ENCODE measurements at places on chromosomes 2 and 18.

- peak; percentile 92 for DNase-seq
Measured at GRCh38 chr2:42047488-42048298, at the start of gene PKDCC. Gene PKDCC, plus strand, starts transcription at chr2:42048021. Its CDS starts 179 bp downstream, at chr2:42048200.

DNA sequence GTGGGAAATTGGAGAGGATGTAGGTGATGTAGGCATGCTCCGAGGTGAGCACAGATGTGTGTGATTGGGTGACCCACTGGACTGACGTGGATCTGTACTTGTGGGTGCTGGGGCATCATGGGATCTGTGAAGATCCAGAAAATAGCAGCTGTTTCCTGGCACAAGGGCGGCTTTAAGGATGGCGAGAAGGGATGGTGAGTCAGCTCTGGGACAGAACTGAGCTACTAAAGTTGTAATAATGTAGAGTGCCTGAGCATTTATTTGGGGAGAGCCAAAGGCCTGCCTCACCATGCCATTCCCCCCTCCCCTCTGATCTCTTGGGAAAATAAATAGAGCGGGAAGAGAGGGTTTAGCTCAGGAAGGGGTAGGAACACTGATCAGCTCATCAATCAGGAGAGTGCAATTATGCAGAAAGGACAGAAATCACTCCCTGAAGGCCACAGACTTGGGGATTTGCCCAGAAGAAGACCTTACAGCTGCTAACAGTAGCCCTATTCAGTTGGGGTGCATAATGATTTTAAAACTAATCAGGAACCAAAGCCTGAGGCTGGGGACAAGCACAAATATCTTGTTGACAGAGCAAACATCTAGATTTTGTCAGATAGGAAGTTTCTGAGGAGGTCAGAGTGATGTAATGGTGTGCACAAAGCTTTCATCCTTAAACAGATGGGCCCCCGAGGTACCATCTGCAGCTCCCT, 30.3 kb downstream of the TANC1 start:
- DNase-seq: no peak

DNA sequence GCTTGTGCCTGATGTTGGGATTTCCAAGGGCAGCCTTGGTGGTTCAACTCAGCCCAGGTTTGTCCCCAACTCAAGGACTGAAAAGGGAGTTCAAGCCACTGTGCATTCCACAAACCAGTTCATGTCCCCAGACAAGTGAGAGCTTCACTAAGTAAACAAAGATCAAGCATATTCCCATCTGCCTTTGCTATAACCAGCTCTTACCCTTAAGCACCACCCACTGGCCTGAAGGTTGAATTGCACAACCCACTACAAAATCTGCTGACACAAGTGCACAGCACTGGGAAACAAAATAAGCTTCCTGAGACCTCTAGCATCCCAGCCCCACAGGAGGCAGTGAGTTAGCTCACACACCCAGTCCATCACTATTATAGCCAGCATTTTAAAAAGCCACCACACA, 516.7 kb downstream of the NR4A2 start:
- peak; percentile 58 for DNase-seq

DNA sequence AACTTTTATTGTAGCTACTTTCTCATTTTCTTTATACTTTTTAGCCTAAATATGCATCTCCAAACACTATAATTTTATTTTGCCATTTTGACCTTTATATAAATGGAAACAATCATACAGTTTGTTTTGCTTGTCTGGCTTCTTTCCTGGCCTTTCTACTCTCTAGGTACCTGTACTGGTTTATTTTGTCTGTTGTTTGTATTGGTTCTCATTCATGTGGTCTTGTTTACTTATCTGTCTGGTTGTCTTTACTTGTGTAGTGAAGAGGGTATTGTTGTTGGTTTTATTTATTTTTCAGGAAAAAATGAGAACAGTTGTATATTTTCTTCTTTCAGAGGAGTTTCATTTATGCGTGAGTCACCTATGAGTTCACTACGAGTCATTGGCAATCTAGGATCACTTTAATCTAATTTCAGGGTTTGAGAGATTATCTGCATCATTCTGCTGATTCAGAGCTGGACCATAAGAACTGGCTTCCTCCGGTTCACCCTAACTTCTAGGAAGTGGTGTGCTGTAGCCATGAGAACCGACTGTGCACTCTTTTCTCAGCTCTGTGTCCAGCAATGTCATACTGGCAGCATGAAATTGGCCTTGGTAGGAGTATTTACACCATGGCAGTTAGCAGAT, 33.1 kb upstream of the HDAC4 start:
- DNase-seq: no peak

GRCh38 chr2:170436077-170436943, 258.4 kb downstream of the MYO3B start:
- DNase-seq: no peak

DNA sequence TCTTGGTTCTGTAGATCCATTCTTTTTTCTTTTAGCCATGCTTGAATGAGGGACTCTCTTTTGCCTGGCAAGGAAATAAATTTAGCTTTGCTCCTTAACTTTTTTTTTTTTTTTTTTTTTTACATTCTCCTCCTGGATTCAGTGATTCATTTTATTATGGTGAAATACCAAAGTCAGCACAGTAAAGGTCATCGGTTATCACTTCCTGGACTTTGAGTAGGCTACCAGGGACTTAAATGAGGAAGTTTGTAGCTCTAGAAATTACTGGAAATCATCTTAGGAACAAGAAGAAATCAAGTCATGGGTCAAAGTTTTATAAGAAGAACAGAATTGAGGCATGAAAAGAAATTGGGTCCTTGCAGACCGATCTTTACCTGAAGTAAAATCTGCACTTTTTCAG, 75.0 kb downstream of the SOCS6 start:
- DNase-seq: no peak

DNA sequence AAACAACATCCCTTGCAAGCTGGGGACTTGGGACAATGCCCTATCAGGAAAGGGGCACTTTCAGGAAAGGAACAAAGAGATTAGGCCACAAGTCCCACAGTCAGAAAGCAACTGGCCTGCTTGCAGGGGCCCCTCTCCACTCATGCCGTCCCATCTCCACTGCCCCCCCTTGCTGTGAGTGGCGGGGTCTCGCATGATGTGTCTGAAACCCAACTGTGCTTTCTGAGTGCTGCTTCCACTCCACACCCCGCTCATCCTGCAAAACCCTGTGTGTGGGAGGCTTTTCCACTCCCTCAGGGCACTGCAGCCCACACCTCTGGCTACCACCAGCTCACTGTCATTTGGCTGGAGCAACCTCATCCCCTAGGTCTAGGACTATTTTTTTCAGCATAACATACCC, 7.9 kb downstream of the HS6ST1 start:
- DNase-seq: peak; percentile 4

DNA sequence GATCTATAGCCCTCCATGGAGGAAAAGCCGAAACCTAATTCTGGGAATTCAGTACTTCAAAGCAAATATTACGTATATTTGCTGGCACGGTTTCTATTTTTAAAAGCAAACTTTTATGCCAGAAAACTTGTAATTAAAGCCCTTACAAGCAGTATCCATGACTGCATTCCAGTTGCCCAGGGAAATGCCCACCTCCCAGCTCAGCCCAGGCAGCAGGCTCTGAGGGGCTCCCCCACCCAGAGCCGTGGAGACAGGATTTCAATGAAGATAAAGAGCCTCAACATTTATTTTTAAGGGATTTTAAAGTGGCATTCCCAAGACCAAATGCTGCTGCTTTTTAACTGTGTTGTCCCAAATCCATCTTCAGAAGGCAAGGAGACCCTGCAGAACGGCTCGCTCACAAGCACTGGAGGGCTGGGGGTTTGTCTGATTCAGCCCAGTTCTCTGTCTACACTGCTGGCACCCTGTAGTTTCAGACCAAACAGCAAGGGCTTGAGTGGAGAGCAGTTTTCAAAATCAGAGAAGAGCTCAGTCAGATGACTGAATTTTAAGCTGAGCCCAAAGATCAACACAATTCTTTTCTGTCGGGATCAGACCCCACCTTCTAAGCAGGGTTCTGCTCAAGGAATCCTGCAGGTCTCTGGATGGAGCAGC, 105.1 kb downstream of the KCNF1 start:
- DNase-seq: no peak

DNA sequence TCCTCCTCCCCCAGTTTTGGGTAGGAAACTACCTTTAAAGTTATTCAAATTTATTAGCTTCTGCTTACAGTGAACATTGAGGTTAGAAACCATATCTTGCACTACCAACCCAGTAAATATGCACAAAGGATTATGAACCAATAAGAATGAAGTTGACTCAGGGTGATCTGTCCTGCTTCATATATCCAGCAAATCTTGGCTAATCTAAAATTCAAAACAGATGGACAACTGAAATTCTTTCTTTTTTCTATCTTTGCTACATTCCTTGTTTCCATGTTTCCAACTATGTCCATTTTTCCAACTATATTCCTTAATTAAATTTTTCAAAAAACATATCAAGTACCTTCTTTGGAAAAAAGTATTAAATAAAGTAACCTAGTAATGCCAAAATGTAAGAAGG, 149.3 kb downstream of the FAM124B start:
- no peak for DNase-seq

GRCh38 chr2:239566995-239567568, 166.3 kb upstream of the HDAC4 start:
- no peak for DNase-seq

GRCh38 chr2:3465844-3466481, 53.4 kb downstream of the ADI1 start:
- no peak for DNase-seq

DNA sequence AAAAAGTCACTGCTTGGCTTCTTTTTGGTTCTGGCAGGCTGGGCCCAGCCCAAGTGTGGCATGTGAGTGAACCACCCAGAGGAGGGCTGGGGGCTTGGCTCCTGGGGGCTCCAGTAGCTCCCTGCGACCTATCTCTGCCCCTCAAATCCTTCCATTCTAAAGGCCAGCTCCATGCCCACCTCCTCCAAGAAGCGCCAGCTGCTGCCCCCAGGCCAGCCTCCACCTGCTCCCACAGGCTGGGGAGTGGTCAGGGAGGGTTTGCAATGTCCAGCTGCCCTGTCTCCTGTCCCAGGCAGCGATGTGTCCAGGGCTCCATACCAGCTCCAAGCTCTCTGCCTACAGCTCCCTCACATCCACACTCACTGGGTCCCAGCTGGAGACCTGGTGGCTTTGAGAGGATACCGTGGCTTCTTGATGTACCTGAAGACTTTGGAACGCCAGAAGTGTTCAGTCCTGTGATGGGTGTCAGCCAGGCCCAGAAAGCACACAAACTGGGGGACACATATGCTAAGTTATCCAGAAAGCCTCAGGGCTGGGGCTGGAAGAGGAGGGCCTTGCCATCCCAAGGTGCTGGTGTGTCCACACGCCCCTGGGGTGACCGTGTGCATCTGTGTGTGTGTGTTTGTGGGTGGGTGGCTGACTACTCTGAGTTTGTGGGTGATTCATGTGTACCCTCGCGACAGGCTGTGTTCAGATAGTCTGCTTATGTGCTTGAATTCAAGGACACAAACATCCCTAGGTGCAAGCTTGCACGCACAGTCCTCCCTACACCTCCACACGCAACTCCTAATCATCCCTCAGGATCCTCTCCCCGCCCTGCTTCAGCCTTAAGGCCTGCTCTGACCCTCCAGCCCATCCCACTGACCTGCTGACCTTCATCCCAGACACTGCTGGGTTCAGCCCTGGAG, 33.4 kb downstream of the ZFP36L2 start:
- DNase-seq: no peak

- DNase-seq: peak; percentile 48
Measured at GRCh38 chr2:50143822-50144575, 887.9 kb downstream of the NRXN1 start.

GRCh38 chr2:54275541-54275940, 19.5 kb upstream of the TSPYL6 start:
- DNase-seq: no peak

DNA sequence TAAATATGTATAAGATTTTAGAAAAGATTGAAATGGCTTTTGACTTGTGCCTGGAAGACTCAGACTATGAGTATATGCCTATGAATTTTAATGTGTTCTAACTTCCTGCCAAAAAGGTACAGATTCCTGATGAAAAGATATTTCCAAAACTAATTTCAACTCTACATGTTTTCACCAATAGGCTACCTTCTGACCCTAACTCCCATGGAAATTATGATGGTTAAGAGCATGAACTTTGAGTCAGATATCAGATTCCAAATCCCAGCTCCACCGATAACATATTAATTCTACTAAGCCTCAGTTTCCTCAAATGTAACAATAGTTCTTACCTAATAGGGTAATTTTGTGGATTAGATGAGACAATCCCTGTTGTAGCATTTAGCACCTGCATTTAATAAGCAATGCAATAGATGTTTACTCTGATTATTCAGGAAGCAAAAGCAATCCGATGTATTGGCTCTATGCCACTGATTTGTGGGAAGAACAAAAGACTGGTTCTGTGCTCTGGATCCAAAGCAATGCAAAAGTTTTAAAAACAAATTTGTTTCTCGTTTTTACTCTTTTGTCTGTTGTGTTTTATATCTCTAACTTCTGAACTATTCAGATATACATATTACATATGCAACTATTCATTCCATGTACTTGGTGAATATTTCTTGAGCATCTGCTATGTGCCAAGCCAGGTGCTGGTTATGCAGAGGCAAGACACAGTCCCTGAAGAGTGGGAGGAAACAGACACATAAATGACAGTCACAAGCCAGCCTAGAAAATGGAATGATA, 115.4 kb downstream of the GATA6 start:
- no peak for DNase-seq

GRCh38 chr2:188894979-188895378, 79.2 kb upstream of the COL3A1 start:
- no peak for DNase-seq

- no peak for DNase-seq
Measured at GRCh38 chr18:24959051-24959476, 392.9 kb downstream of the ZNF521 start.

Data from D341Med (cell line).